ENCODE measurements at places on chromosomes 1 and 21. TPM values are rescaled to one million over a fixed set of nuclear protein-coding genes. Genes with fewer than 3 reads are reported as not detected.

DNA sequence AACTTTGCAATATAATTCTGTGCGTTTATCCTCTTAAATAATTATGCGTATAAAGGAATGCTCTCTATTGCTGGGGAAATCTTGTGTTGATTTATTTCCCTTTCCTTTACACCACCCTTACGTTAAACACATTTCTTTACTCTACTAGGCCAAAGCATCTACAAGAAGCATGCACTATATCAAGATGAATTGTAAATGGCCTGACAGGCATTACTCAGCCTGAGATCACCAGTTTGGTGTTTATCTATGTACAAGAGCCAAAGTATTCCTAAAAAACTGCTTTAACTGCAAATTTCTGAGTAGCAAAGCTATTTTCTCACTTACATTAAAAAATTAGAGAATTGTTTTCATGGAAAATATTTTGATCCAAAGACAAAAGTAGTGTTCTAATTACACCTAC, 114.8 kb downstream of the TYW3 start:
- DNase-seq: no peak

Gene SOD1
- total RNA-seq: 269 TPM

Gene NUP133
- total RNA-seq: 29.4 TPM

DNA sequence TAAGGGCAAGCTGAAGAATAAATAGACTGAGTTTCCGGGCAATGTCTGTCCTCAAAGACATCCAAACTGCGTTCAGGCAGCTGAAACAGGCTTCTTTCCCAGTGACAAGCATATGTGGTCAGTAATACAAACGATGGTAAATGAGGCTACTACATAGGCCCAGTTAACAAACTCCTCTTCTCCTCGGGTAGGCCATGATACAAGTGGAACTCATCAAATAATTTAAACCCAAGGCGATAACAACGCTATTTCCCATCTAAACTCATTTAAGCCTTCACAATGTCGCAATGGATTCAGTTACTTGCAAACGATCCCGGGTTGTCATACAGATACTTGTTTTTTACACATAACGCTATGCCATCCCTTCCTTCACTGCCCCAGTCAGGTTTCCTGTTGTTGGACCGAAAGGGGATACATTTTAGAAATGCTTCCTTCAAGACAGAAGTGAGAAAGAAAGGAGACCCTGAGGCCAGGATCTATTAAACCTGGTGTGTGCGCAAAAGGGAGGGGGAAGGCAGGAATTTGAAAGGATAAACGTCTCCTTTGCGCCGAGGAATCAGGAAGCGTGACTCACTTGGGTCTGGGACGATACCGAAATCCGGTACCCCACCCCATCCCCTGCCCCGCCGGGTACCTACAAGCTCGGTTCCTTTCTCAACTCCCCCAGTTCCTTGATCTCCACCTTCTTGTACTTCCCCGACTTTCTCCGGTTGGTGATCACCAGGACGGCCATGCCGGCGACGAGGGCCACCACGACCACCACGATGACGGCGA, 1.3 kb downstream of the TACSTD2 start:
- DNase-seq: no peak

DNA sequence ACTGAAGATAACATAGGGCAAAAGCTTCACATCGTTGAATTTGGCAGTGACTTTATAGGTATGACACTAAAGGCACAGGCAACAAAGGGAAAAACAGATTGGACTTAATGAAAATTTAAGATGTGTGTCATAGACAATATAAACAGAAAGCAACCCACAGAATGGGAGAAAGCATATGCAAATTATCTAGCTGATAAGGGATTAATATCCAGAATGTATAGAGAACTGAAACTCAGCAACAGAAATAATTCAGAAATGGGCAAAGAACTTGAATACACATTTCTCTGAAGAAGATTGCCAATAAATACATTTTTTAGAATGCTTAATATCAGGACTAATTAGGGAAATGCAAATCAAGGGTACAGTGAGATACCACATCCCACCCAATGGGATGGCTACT, 55.2 kb upstream of the ANGPTL1 start:
- DNase-seq: no peak

- peak; percentile 16 for DNase-seq
Observed at GRCh38 chr1:31572323-31573104, 3.8 kb upstream of the TINAGL1 start.

Measured in mucosa of descending colon (tissue), 3 donors.